ENCODE measurements at places on chromosomes 7 and 10. TPM values are rescaled to one million over a fixed set of nuclear protein-coding genes. Genes with fewer than 3 reads are reported as not detected.

- H3K27me3 ChIP-seq: no peaks in the 10 kb centered on the region
- H3K27ac ChIP-seq: no peak overlapping the region
- no peak for DNase-seq
- no peak overlapping the region for H3K4me3 ChIP-seq
- H3K4me1 ChIP-seq: no peaks in the 10 kb centered on the region
Observed at GRCh38 chr10:120327675-120328074, 129.4 kb upstream of the PLPP4 start.

DNA sequence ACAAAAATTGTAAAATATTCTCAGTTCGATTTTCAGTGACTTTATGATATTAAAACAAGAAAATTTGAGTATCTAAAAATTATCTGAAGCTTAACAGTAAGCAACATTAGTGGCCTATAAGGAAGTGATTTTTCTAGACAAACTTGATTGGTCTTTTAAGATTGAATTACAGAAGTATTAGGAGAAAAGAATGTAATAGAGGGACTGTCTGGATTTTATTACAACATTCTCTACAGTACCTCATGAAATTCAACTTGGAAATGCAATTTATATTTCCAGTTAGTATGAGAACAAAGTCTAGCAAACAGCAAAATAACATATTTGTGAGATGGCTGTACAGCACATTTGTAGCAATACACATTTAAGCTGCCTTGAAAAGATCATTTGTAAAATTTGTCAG is 18.8 kb downstream of the REEP3 start:
- H3K4me1 ChIP-seq: peaks cover 8% of the 10 kb centered on the region
- DNase-seq: no peak
- no peaks in the 10 kb centered on the region for H3K36me3 ChIP-seq
- H3K4me3 ChIP-seq: no peak overlapping the region
- no peaks in the 10 kb centered on the region for H3K27me3 ChIP-seq

- no peak overlapping the region for H3K4me3 ChIP-seq
Observed at GRCh38 chr7:142642316-142642715, 107.0 kb upstream of the PRSS1 start.

GPR37 gene
- 0.99 TPM for total RNA-seq

GRCh38 chr7:97842006-97842405 is 30.2 kb downstream of the ASNS start:
- DNase-seq: no peak
- no peaks in the 10 kb centered on the region for H3K27me3 ChIP-seq
- no peaks in the 10 kb centered on the region for H3K36me3 ChIP-seq
- no peak overlapping the region for H3K27ac ChIP-seq
- H3K4me1 ChIP-seq: no peaks in the 10 kb centered on the region

DNA sequence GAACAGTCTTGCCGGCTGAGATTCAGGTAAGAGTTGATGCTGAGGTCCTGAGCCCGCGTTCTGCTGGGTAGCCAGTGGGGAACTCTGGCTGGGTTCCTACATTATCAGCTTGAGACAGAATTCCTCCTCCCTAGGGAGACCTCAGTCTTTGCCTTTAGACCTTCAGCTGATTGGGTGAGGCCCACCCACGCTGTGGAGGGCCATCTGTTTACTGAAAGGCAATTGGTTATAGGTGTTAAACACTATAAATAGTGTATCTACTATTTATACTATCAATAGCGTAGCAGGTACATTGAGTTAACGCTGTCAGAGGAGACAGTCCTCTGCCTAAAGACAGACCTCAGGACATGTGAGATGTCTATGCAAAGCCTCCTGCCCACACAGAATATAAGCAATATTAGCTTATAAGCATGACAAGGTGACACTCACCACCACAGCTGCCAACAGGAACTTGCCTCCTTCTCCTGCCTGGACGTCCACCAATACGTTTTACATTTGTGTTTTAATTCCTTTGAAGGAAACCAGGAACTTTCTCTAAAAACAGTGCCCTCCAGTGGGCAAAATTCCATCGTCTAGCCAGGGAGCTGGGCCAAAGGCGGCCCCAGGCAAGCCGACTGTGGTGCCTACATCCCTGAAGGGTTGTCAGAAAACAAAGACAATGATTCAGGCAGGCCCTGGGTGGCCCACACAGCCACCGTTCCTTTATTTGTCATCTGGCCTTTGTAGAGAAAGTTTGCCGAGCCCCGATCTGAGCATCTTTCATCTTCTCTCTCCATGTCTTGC is 58.8 kb downstream of the INSIG1 start:
- no peak overlapping the region for H3K27ac ChIP-seq
- no peak overlapping the region for H3K4me3 ChIP-seq

Data from aorta (tissue), 5 donors.